ENCODE measurements at places on chromosomes 12 and 14.

GRCh38 chr12:70415987-70416386, 49.9 kb downstream of the KCNMB4 start:
- DNase-seq, result no peak

DNA sequence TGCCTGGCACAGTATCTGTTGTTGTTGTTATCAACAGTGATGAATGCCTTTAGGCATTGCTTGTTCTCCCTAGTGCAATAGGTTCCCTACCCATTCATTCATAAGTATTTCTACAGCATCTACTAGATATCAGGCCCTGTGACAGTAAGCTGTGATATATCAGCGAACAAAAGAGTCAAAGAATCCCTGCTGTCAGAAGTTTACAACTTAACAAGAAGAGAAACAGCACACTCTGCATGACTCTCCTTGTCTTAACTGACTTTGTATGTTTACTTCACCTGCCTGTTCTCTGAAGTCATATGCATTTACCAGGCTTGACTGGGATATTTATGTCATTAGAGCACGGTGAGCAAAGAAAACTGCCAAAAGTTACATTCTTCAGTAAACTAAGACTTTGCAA, 452.2 kb upstream of the RPL10L start:
- no peak for DNase-seq

- no peak for DNase-seq
These were observed 11.5 kb downstream of the NKX2-1 start for GRCh38 chr14:36508418-36509068.

- no peak for DNase-seq
These were observed 214.4 kb downstream of the FOXN3 start for GRCh38 chr14:89202413-89203190.

DNA sequence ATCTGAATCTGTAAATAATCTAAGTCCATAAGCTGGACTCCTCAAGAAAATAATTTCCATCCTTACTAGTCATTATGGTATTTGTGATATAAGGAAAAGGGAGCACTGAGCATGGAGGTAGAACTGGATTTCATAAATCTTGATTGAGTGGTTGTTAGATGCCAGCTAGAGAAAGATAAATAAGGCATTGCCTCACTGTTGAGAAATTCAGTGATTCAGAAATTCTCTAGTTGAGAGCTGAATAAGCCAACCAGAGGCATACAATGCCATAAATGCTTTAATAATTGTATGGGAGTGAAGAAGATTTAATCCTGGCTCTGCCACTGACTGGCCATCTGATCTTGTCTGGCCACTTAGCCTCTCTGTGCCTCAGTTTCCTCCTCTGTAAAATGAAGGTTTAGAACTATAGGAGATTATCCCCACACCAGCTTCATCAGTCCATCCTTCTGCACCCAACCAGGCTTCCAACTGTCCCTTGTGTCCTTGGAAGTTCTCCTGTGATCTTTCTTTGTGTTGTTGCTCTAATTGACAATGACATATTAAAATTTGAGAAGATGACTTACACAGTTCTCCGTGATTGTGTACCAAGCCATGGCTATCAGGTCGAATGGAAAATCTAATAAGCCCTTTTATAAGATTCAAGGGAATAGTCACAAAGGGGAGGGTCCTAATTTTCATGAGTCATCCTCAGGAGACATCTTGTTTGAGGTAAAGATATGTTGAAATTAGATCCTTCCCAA, 394.3 kb downstream of the EGLN3 start:
- DNase-seq, result no peak

- no peak for DNase-seq
These were observed 32.5 kb downstream of the PAWR start for GRCh38 chr12:79658221-79658620.

GRCh38 chr12:108447168-108447832, 67.8 kb upstream of the FICD start:
- no peak for DNase-seq

GRCh38 chr12:88108021-88108420, 33.9 kb downstream of the CEP290 start:
- no peak for DNase-seq

DNA sequence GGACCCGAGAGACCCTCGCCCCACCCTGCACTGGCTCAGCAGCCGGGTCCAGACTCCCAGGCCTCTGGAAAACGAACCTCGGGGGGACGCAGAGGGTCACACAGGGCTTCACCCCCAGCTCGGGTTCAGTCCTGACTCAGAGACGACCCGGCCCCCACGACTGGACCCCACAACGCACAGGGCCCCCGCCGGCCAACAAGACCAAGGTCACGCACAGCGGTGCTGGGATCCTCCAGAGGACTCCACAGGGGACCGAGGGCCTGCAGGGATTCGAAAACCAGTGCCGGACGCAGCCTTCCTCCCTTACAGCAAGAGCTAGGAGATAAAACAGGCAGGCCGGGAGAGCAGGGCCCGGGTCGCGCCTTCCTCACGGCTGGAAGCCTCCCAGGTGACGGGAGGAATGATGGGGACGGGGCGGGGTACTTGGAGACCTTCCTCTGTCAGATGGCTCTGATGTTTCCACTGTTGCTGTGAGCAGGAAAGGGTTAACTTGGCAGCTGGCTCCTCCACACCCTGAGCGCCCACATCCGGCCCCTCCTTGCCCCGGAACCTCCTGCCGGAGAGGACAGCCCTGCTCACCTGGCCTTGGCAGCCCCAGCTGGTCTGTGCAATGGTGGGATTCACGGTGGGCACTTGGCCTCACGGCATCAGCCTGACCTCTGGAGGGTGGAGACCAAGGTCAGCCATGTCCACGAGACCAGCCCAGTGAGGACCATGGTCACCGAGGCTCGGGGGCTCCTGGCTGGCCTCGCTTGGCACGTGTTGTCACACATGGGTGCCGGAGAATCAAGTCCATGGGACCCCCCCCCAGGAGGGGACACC, 46.2 kb downstream of the GALNT9 start:
- no peak for DNase-seq

- DNase-seq, result no peak
These were observed 40.9 kb downstream of the PTGER2 start for GRCh38 chr14:52355016-52355431.

- no peak for DNase-seq
These were observed 76.1 kb downstream of the NUAK1 start for GRCh38 chr12:106062693-106063092.

DNA sequence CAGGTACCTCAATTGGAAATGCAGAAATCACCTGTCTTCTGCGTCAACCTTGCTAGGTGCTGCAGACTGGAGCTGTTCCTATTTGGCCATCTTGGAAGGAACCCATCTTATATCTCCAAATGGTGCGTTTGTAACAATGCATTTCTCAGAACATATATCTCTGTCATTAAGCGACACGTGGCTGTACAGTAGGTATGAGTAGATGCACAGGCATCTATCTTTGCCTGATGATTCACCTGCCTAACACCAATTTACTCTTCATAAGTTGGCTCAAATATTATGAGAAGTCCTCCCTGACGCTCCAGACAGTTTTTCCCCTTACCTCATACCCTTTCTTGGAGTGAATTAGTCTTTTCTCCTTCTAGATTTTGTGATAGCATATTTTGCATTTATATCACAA, 44.2 kb downstream of the GPR137C start:
- no peak for DNase-seq
